Umbilical cord (tissue), 2 donors: ENCODE measurements at places on chromosomes 11 and 22. TPM values are rescaled to one million over a fixed set of nuclear protein-coding genes. Genes with fewer than 3 reads are reported as not detected.

CARD10 gene
- total RNA-seq, result 5.5 TPM

GRCh38 chr22:45603619-45604018, 68.0 kb upstream of the ATXN10 start:
- no peak for DNase-seq

DNA sequence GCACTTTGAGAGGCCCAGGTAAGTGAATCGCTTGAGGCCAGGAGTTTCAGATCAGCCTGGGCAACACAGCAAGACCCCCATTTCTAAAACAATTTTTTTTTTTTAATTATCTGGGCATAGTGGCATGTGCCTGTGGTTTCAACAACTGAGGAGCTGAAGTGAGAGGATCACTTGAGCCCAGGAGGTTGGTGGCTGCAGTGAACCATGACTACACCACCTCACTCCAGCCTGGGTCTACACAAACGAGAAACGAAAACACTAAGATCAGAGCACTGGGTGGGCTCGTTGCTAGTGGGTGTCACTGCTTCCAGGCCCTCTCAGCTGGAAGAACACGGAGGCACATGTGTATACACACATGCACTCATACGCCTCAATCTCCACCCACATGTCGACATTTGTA, 4.1 kb upstream of the MOB2 start:
- DNase-seq, result no peak

GRCh38 chr11:91312541-91312940, 912.1 kb upstream of the FAT3 start:
- no peak for DNase-seq

- peak; percentile 38 for DNase-seq
These were observed 556.1 kb downstream of the SOX6 start for GRCh38 chr11:15800111-15800800.

DNA sequence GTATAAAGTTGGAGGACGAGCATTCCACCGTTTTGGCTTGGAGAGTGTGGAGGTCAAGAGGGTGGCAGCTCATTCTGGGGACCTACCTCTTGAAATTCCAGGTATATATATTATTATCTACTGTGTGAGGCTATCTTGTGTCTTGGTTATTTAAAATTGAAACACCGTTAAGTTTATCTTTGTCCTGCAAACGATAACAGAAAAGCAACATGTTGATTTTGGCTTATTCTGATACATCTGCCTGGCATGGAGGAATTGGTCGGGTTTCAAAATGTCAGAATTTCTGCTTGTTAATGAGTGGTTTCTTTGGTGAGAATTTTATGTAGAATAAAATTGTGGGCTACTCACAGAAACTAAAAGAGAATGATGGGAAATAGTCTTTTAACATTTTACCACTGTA, 54.4 kb downstream of the SVIP start:
- DNase-seq, result no peak

DNA sequence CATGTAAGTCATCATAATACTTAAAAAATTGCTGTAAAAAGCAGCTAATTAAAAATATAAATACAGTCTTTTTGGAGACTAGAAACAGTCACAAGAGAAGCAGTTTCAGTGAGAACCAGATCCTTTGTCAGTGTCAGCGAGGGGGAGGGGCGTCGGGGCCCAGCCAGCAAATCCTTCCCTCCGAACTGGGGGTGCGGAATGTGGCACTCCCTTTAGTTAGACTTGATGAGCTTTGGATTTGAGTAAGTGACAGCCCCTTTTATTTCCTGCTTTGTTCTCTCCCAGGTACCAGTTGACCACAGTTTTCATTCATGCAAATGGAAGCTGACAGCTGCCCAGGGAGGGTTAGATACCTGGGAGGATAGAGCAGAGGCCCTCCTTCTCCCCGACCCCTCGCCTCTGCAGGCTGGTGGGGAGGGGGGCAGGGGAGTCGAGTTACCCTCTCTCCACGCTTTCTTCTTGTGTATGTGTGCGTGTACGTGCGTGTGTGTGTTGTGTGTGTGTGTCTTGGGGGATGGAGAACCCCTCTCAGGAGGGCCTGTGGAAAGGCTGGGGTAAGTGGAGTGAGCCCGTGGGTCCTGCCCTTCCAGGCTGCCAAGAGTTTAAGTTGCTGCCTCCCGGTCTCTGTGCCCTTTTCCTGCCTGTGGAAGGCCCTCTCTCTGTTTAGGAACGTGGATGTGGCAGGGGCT, 38.3 kb downstream of the PTPRJ start:
- peak; percentile 74 for DNase-seq

DNA sequence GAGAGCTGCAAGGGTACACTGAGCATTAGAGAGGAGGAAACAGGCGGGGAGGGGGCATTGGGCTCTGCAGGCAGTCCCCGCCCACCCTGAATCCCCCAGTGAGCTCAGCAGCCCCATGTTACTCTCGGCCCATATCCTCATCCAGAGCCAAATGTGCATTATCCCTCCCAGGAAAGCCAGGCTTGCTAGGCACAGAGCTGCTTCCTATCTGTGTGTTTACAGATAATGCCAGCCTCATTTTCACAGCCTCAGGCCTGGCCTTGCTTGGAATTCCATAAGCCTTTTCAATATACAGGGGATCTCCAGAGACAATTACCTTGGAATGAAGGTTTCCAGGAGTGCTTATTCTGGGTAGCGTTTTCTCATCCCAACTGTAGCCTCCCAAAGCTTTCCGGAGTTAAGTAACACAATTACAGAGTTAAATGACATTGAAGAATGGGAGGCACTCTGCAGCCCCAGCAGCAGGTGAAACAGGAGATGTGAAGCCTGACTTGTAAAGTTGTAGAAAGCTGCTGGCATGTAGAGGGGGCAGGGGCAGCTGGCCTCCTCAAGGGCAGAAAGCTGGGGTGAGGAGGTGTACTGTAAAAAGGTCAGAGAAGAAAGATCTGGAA, 91.5 kb upstream of the TBCEL start:
- DNase-seq, result no peak

DNA sequence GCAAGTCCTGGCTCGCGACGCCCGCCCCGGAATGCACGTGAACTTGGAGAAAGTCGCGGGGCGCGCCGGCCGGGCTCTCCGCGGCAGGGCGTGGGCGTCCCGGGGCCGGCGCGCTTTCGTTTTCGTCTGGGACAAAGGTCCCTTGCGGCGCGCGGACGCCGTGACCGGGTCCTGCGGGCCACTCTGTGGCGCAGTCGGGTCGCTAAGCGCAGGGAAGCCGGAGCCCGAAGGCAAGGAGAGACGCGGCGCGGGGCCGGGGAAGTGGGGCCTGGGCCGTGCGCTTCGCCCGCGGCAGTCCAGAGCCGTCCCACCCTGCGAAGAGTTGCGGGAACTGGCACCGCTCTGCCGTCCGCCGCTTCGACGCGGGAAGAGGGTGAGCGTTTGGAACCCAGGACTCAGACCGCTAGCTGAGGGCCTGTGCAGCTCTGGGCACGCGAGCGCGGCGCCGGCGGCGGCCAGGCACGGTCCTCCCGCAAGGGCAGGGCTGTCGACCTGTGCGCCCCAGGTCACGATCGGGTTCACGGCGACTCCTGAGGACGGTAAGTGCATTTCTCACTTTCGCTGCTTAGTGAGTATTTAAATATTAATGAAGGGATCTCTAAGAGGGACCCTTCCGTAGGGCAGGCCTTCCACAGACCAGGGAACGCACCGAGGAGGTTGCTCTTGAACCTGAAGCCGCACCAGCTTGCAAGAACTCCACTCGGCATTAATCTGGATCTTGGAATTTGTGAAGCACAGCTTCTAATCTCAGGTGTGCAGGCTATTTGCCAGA, 78.0 kb upstream of the PPARA start:
- DNase-seq, result peak; percentile 39

- no peak for DNase-seq
These were observed 670 bp downstream of the MYEOV start for GRCh38 chr11:69294571-69295078.

HSPB2 gene
- total RNA-seq, result not detected

OR52A1 gene
- total RNA-seq, result 2.6 TPM

DNA sequence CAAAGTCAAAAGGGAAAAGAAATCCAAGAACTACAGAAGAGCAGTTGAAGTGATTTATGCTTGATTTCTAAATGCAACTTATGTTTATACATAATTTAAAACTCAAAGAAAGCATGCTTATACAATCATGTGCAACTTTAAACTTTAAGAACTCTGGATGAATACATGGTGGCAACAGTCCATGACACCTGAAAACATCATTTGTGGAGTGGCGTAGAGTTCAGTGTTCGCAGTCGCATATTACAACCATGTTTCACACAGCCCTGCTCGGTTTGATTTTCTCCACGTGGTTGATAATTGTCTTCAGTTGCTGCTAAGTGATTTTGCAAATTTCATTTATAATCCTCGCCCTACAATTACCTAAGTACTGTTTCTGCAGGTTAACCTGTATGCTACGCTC, 45.4 kb downstream of the DKK3 start:
- DNase-seq, result no peak

DNA sequence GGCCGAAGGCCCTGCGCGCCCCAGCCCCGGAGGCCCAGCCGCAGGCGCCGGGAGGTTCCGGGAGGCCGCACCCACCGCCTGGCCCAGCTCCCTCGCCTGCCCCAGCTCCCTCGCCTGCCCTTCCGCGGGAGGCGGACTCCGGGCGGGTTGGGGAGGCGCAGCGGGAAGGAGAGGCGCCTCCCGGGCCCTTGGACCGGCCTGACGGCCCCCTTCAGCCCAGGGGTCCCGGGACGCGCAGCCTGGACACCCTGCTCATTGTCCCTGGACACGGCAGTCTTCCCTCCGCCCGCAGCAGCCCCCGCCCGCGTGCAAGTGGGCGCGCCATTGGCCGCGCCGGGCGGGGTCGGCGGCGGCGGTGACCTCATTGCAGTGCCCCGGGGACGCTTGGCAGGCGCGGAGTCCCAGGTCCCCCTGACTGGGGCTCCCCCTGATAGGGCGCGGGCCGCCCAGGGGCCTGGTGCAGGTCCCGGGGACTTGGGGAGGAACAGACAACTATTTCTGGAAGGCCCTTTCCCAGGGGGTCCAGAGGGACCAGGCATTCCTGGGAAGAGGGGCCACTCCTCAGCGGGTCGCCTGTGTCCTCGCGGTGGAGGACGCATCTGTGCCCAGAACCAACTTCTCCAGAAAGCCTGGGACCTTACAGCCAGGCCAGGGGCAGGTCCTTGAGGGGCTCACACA, 501 bp downstream of the CD151 start:
- peak; percentile 73 for DNase-seq

RIBC2 gene
- not detected for total RNA-seq

OR52H1 gene
- 1.7 TPM for total RNA-seq

DNA sequence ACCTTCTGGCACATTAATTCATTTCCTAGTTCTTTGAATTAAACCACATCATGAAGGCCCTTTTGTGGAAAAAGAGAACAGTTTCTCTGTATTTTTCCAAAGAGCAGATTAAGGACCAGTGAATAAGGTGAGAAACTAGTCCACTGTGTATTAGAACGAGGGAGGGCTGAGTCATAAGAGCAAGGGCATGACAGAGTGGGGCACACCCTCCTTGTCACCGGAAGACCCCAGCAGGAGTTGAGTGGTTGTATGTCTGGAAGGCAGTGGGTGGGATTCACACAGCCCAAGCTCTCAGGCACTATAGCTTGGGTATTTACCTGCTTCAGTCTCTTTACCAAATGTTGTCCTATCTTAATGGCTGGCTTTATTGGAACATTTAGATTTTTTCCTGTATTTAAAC, 86.8 kb downstream of the BMAL1 start:
- DNase-seq, result no peak

TMA7B gene
- total RNA-seq, result 1.7 TPM

DNA sequence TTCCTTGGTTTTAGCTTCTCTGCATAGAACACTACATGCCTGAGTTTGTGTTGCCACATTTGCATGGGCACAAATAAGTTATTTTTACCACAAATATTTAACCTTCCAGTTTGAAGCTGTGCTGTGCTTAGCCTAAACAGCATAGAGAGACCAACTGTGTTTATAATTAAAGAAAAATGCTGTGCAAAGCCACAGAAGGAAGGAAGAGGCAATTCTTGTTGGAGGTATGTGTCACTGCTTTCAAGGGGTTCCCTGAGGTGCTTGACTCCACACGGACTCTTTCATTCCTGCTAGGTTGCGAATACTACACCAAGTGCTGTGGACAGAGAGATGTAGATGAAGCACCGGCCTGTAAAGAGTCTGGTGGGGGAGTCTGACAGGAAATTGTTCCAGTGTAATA, 47.6 kb upstream of the OLFML1 start:
- no peak for DNase-seq

DNA sequence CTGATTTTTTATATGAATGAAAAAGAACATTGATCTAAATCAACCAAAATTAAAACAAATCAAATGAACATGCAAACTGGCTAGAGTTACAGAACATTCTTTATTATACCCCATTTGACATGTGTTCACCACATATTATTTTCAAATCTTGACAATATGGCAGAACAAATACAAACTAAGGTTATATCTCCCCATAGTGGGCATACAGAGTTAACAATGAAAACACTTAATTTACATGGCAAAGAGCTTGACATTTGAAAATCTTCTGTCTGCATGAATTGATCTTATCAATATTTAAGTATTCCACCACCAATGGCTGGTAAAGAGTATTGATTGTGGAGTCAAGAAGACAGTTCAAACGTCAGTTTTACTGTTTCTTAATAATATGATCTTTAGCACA, 197.9 kb upstream of the ANO3 start:
- DNase-seq, result no peak

APLNR gene
- 1.7 TPM for total RNA-seq

GRCh38 chr11:13033760-13034533, 24.8 kb downstream of the RASSF10 start:
- DNase-seq, result no peak

- DNase-seq, result peak; percentile 70
These were observed at the start of gene SCUBE1 for GRCh38 chr22:43343262-43343669. TSS of gene SCUBE1 (minus strand) at chr22:43343372. CDS start at chr22:43343261, 111 bp downstream.

DNA sequence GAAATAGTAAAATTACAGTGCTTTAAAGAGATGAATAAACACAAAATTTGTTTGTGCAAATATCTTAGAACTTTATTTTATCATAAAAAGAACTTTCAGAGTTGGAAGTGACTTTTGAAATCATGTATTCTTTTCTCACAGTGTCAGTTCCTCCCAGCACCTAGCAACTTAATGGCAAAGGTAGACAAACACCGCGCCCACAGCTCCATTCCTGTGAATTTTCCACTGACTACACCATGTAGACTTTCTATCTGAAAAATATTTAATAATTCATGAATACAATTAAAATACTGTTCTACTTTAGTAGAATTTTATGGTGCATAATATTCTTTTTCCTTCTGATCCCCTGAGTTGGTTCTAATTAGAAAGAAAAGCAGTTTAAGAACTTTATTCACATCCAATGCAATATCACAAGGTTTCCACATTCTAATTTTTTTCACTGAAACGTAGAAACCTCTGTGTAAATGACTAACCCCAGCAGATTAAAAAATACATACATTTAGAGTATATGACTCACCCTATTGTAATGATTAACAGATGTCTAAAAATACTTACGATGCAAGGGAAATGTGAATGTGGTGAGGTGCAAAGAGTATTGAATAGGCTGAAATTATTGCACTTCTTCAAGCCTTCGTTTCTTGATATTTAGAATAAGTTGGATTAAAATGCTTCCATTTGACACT, 218.2 kb upstream of the CCDC179 start:
- DNase-seq, result no peak

GRCh38 chr11:112266410-112266778, 5.7 kb upstream of the PLET1 start:
- DNase-seq, result no peak

- peak; percentile 42 for DNase-seq
These were observed 107.2 kb downstream of the MPPED2 start for GRCh38 chr11:30478923-30479322.

CASP5 gene
- total RNA-seq, result not detected
